ENCODE measurements at places on chromosomes 3 and 15.

DNA sequence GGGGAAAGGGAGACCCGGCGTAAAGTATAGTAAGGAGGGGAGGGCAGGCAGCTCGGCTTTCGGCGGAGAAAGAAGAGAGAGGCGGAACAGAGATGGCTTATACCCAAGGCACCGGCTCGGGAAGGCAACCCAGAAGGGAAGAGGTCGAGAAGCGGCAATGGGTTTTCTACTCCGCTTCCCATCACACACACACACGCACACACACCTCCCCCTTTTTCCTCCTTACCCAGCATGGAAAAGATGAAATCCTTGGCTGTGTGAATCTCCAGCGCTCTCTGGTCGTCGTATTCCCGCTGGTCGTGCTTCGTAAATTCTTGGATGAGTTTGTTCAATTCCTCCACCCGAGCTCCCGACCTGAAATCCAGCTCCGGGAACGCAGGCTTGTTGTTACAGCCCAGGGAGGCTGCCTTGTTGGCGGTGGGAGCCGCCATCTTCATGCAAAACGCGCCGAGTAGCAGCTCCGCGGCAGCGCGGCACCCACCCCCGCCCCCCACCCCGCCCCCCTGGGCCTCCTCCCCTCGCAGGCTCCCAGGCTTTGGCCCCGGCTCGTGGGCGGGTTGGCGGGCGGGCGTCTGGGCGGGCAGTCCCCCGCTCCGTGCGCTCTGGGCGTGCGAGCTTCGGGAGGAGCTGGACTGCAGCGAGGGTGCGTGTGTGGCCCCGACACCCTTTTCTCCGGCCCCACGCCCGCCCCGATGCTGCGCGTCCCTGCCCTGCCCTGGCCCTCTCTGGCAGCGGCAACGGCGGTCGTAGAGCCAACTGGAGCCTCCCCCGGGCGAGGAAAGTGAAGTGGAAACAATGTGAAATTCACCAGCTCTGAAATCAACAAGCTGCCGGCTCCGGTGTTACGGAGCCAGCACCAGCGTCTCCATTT lies at the start of gene MB21D2:
MB21D2 (minus strand) TSS at position 453 of the 871 bp plus-strand sequence; CDS start at position 437, 16 bp downstream.
- peak; percentile 64 for DNase-seq

- DNase-seq: no peak
These were observed 22.2 kb upstream of the ZMAT3 start for GRCh38 chr3:179093807-179094206.

DNA sequence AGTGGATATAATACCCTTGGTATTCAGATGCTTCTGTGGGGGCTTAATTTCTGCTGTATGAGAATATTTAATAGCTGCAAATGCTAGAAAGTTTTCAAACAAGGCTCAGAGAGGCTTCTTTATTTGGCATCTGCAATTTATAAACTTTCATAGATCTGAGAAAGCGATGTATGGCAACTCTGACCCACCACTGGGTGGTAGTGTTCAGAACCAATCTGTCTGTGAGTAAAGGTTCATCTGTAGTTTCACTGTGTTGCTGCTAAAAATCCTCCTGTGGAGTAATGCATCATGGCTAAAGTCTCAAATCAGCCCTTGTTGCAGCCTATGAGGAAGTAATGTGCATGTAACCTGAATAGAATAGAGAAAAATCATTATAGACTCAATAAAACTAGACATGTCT lies 47.4 kb downstream of the CLSTN2 start:
- peak; percentile 60 for DNase-seq

GRCh38 chr3:88703501-88704059 lies 403.8 kb upstream of the EPHA3 start:
- DNase-seq: no peak

- no peak for DNase-seq
These were observed 6.7 kb upstream of the ALCAM start for GRCh38 chr3:105360003-105360402.

GRCh38 chr3:49873623-49874022 lies 3.9 kb upstream of the CAMKV start:
- no peak for DNase-seq

- peak; percentile 49 for DNase-seq
These were observed 156.7 kb upstream of the MEF2A start for GRCh38 chr15:99409097-99409473.

DNA sequence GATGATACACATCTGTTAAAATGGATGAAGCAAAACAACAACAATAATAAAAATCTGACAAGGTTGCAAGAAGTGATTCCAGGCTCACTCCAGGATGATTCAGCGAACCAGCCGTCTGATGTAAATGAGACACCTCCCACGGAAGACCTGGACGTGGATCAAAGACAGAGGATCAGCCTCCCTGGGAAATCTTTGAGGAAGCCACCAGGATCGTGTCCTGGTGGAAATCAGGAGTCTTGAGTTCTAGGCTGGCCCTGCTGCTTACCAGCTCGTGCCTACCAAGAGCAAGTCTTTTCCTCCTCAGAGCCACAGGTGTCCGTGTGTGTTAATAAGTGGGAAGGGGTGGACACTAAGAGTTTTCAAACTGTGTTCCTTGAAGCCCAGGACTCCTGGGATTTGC lies 15.3 kb upstream of the ADCY5 start:
- DNase-seq: no peak

DNA sequence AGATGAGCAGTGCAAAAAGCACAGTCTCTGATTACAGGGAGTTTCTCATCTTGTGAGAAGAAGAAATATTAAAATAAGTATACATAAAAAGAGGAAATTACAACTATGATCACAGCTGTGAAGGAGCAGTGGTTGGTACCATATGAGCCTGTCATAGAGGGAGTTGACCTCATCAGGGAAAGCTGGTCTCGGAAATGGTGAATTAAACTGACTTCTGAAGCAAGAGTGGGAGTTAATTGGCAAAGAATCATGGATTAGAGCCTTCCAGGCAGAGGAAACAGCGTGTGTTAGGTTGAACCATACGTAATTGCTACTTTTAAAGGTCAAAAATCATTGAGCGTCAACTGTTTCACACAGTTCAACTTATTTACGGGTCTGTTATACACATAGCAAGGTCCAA lies 539.1 kb downstream of the EDEM1 start:
- no peak for DNase-seq

GRCh38 chr3:168885028-168885427 lies 778.5 kb downstream of the MECOM start:
- no peak for DNase-seq

- DNase-seq: no peak
These were observed 185.2 kb upstream of the CFAP20DC start for GRCh38 chr3:59234884-59235633.

DNA sequence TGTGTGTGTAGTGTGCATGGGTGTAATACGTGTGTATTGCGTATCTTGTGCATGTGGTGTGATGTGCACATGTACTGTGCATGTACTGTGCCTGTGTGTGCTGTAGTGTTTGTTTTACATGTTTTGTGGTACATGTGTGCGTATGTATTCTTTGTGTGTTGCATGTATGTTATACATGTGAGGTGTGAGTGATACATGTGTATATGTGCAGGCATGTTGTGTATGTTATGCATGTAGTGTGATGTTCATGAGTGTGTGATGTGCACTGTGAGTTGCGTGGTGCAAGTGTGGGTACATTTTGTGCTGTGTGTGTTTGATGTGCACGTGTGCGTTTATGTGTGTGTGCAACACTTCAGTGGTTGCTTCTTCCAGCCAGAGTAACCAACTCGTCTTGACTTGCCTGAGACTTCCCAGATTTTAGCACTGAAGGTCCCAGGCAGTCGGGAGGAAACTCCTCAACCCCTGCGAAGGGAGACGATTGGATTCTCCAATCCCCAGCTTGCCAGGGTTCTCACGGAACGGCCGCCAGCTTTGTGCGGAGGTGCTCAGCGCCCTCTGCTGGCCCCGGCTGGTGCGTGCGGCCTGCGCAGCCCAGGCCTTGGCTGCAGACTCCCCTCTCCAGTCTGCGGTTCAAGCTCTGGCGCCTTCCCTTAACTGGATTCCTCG lies 3.6 kb downstream of the GALNT15 start:
- no peak for DNase-seq

DNA sequence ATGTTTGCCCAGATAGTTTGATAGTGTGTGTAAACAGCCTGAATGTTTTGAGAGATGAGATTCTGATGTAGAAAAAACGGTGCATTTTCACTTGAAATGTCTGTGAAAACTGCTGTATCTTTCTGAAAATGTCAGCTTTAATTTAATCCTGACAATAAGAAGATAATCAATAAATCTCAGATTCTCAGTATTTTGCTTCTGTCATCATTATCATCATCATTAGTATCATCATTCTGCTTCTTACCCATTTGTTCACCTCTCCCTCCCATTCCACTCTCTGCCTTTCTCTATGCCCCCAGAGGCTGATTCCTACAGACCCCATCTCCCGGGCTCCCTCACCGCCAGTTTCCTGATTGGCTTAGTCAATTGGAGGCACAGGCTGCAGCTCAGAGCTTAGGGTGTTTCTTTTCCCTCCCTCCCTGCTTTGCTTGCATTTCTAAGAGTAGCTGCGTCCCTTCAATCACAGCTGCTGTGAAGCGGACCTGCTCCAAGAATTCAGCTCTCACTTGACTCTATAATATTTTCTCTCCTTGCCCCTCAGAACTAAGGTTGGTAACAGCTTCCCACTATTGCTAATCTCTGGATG lies 8.2 kb upstream of the SNTN start:
- DNase-seq: no peak

GRCh38 chr3:72453706-72454105 lies 394.5 kb downstream of the SHQ1 start:
- DNase-seq: no peak

DNA sequence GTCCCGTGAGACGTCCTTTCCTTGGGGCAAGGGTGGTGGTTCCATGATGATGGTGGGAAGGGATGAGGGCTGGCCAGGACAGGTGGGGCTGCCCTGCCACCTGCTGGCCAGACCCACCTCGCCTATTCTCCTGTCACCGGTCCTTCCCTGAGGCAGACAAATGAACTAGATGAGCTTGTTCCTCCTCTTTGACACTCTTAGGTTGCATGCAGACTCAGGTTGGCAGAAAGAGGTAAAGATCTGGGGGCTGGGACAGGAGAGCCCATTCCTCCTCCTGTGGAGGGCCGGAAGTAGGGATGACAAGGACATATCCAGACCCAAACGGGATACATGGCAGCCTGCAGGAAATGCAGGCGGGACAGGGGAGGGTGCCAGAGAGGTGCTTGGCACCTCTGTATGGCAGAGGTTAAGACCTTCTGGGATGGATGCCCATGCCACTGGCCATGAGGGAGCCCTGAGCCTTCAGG lies 38.6 kb downstream of the ACSBG1 start:
- DNase-seq: no peak

- DNase-seq: no peak
These were observed 12.1 kb upstream of the MAP3K13 start for GRCh38 chr3:185350841-185351240.

DNA sequence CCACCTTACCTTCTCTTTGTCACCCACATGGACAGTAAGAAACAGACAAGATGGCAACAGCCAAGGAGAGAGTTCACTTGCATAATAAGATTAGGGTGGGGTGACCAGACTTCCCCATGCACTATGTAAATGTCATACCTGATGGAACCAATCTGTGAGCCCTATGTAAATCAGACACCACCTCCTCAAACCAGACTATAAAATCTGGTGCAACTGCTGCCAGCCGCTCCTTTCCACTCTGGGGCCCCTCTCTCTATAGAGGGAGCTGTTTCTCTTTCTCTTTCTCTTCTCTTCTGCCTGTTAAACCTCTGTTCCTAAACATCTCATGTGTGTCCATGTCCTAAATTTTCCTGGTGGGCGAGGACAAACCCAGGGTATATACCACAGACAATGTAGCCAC lies 405.5 kb upstream of the CNTN4 start:
- DNase-seq: no peak

GRCh38 chr15:81363718-81364500 lies 10.1 kb downstream of the TMC3 start:
- no peak for DNase-seq

DNA sequence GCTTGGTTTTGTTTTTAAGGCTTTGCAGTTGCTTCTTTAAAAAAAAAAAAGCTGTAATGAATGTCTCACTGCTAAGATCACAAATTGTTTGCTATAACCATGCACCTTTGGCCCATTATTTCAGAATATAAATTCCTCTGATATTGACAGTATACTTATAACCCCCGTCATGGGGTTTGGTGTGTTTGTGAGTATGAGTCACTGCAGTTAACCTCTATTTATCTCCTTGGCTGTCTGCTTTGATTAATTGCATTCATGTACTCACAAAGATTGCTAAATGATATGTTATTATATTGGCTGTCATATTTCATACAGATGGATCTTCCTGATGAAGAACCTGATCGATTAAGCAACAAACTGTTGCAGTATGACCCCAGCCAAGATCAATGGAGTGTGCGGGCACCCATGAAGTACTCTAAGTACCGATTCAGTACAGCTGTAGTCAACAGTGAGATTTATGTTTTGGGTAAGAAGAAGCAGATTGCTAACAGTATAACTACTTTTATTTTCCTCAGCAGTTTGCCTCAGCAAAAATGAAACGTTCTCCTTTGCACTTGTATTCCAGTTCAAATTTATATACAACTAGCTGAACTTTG lies 14.9 kb downstream of the KBTBD12 start:
- DNase-seq: no peak

GRCh38 chr3:68988740-68989139 lies 24.7 kb downstream of the EOGT start:
- DNase-seq: no peak

- DNase-seq: no peak
These were observed 45.1 kb upstream of the RSL24D1 start for GRCh38 chr15:55241891-55242290.

GRCh38 chr3:138197058-138197457 lies 10.0 kb downstream of the ARMC8 start:
- DNase-seq: no peak

GRCh38 chr3:16533928-16534574 lies 20.6 kb upstream of the RFTN1 start:
- no peak for DNase-seq

- DNase-seq: no peak
These were observed 327.5 kb downstream of the UACA start for GRCh38 chr15:70435872-70436271.

DNA sequence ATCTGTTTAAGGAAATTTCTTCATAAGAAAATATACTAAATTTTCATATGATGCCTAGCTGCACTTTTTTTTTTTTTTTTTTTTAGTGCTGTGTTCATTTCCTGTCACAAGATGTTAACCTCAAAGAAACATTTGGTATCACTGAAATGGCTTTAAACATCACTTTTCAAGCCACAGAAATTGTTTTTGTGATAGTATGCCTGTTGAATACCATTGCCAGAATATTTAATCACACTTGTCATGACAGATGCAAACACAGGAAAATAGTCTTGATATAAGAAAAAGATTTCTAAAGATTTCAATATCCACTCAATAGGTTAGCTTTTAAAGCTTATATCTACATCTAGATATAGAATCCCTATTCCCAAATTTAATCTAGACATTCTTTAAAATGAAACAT lies 608.5 kb upstream of the AGTR1 start:
- DNase-seq: no peak

GRCh38 chr3:17491601-17492000 lies 250.8 kb downstream of the TBC1D5 start:
- DNase-seq: no peak

GRCh38 chr3:186108106-186108940 lies 566 bp downstream of the ETV5 start:
- peak; percentile 60 for DNase-seq

DNA sequence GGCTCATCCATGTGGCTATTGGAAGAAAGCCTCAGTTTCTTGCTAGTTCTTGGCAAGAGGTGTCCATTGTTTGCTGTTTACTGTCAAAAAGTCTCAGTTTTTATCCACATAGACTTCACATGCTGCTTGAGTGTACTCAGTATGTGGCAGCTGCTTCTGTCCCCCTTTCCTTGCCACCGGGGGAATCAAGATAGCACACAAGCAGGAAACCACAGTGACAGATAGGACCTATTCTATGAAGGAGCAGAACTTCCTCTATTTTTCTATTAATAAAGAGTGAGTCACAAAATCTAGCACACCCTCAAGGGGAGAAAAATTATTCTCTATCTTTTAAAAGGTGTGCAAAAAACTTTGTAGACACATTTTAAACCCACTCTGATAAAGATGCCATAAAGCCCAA lies 121.4 kb upstream of the GMNC start:
- DNase-seq: no peak
